Upper lobe of left lung (tissue), 6 donors: ENCODE measurements at places on chromosomes 4 and X. TPM values are rescaled to one million over a fixed set of nuclear protein-coding genes. Genes with fewer than 3 reads are reported as not detected.

- no peak overlapping the region for H3K27ac ChIP-seq
- H3K4me1 ChIP-seq, result no peaks in the 10 kb centered on the region
- H3K36me3 ChIP-seq, result no peaks in the 10 kb centered on the region
- H3K4me3 ChIP-seq, result no peak overlapping the region
- no peaks in the 10 kb centered on the region for H3K27me3 ChIP-seq
Observed at GRCh38 chrX:150219374-150220185, 143.5 kb upstream of the MAMLD1 start.

GRCh38 chr4:87543835-87544461, 14.8 kb upstream of the SPARCL1 start:
- H3K36me3 ChIP-seq, result no peaks in the 10 kb centered on the region
- no peaks in the 10 kb centered on the region for H3K27me3 ChIP-seq
- no peak overlapping the region for H3K4me3 ChIP-seq
- no peak overlapping the region for H3K27ac ChIP-seq
- H3K4me1 ChIP-seq, result no peaks in the 10 kb centered on the region
- no peak for DNase-seq

- H3K27me3 ChIP-seq, result no peaks in the 10 kb centered on the region
- no peak overlapping the region for H3K4me3 ChIP-seq
- H3K27ac ChIP-seq, result no peak overlapping the region
- H3K36me3 ChIP-seq, result no peaks in the 10 kb centered on the region
- H3K4me1 ChIP-seq, result no peaks in the 10 kb centered on the region
Observed at GRCh38 chrX:2463973-2464676, 36.7 kb downstream of the DHRSX start.

- no peaks in the 10 kb centered on the region for H3K27me3 ChIP-seq
- H3K36me3 ChIP-seq, result no peaks in the 10 kb centered on the region
Observed at GRCh38 chr4:38145741-38146140, 185.5 kb downstream of the PTTG2 start.

- H3K4me1 ChIP-seq, result peaks cover 19% of the 10 kb centered on the region
- H3K4me3 ChIP-seq, result no peak overlapping the region
- H3K27me3 ChIP-seq, result no peaks in the 10 kb centered on the region
- H3K36me3 ChIP-seq, result no peaks in the 10 kb centered on the region
- H3K27ac ChIP-seq, result no peak overlapping the region
Observed at GRCh38 chr4:26821677-26822503, 38.8 kb upstream of the STIM2 start.

Gene IL9R
- total RNA-seq, result 1.0 TPM

DNA sequence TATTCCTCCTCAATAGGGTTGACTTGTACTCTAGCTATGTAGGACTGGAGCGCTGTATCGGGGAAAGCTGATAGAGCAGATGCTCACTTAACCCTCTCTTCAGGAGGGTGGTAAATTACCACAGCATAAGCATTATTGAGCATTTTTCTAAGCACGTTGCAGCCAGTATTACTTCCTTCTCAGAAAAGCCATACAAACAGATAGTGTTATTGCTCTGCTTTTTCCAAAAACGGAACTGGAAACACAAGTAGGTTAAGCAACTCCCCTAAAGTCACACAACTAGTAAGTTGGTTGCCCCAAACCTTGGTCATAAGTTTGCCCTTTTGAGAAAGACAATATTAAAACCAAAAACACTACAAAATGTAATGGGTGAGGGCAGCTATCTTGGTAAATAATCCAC, 73.9 kb downstream of the REELD1 start:
- no peaks in the 10 kb centered on the region for H3K4me1 ChIP-seq
